WTC11 (cell line): ENCODE measurements at places on chromosomes 7 and 10.

- DNase-seq: no peak
Observed at GRCh38 chr7:133112976-133113375, 31.1 kb upstream of the CHCHD3 start.

DNA sequence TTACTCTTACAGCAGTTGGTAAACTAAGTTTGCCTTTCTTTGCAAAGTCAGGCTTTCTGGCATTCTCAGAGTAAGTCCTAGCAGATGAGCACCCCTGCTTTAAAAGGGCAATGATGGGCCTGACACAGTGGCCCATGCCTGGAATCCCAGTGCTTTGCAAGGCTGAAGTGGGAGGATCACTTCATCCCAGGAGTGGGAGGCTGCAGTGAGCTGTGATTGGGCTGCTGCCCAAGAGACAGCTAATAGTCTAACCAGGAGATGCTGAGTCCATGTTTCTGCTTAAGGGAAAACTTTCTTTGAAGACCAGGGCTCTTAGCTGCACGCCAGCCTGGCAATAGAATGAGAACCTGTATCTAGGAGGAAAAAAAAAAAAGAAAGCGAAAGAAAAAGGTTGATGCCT lies 100.2 kb upstream of the MPP7 start:
- no peak for DNase-seq

GRCh38 chr10:96584035-96584434 lies 2.8 kb downstream of the TM9SF3 start:
- DNase-seq: no peak

GRCh38 chr7:2157473-2158279 lies 75.1 kb downstream of the MAD1L1 start:
- DNase-seq: peak; percentile 8
